NCI-H146 (cell line): ENCODE measurements at places on chromosomes 2 and 18.

GRCh38 chr18:63997041-63997440 lies 27.2 kb downstream of the SERPINB8 start:
- DNase-seq, result no peak

DNA sequence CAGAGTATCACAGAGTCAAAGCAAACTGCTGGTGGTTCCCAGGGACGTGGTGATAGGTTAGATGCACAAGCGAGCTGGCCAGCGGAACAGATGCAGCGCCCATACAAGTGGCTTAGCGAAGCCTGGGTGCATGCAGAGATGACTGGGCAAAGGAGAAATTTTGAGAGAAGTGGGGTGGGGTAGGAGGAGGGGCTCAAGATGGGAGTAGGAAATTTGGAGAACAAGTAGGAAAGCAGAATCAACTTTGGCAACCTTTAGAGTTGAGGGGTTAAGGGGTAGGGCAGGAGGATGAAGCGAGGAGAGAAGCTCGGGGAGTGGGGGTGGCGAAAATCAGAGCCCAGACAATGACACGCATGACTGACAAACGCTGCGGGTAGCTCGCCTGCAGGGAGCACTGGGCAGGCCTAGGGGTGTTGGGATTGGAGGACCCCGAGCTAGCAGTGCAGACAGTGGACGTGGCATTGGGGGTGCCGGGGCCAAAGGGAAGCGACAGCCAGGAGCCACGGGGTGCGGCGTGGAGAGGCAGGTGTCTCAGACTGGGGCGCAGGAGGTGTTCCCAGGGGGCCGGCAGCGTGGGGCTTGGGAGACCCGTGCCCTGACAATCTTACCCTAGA lies 431 bp downstream of the FAM98A start:
- peak; percentile 52 for DNase-seq

GRCh38 chr2:8886202-8886518 lies 48.7 kb upstream of the KIDINS220 start:
- no peak for DNase-seq

DNA sequence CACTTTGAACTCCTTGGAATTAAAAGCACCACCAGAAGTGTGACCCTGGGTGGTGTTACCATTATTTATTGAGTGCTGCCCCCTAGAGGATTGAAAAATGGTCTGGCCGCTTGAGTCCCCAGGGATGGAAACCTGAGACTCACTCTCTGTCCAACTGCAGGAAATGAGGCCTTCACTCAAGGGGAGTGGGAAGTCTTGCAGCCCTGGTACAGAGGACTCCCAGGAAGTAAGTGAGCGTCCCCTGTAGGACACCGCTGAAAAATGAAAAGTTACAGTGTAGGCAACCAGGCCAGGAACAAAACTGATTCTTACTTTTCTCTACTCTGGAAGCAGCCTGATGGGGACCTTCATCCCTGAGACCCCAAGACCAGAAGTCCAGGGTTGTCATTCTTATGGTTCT lies 2.2 kb upstream of the NRP2 start:
- DNase-seq, result peak; percentile 83

GRCh38 chr18:78980777-78981380 lies 1.3 kb downstream of the SALL3 start:
- no peak for DNase-seq

DNA sequence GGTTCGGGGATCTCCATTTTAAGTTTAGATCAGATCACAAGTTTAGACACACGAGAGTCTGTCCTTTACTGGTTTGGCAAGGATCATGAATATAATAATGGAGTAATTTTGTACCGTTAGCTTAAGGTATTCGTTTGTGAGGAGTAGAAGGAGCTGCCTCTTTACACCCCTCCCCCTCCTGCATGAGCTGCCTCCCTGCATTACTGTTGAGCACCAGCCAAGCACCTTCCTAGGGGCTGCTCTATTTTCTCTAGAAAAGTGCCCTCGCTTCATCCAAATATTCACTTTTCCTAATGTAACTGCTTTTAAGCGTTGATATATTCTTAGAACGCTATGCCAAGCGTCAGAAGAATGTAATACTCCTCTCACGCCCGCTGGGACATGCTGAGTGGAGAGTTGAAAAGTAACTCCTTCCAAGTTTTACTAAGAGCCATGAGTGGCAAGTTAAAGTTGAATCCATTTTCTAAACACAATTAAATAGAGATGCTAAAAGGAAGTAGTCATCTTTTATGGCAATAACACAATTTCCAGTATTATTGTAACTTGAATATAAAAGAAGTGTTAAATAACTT lies 25.4 kb upstream of the SCN7A start:
- DNase-seq, result no peak

DNA sequence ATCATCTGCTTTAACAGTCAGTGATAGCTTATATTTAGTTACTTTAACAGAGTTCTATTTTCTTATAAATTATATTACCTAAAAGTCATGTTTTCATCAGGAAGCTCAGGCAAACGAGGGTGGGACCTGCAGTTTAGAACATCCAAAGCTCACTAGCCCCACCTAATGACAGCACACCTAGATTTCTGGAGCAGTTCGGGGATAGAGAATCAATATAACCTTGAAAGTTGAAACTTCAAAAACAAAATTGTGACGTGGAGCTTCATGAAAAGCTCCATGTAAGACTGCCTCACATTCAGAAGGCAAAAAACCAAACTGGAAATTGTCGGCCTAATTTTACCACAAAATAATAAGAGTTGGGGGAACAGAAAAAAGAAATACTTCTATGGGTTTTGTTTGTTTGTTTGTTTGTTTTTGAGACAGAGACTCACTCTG lies 185.9 kb upstream of the CCDC150 start:
- peak; percentile 29 for DNase-seq

GRCh38 chr18:35683021-35683420 lies 101.5 kb downstream of the GALNT1 start:
- DNase-seq, result no peak

DNA sequence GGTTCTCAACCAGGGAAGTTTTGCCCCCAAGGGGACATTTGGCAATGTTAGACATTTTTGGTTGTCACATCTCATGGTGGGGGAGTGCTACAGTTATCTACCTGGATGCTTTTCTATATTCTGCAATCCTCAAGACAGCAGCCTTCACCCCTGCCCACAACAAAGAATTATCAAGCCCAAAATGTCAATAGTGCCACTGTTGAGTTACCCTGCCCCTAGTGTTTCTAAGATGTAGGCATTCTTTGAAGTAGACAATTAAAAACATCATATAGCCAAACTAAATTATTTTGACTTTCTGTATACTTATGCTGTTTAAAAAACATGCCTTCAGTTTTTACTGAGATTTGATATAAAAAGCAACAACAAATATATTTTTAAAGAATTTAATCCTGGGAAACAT lies 48.0 kb downstream of the ABI2 start:
- DNase-seq, result no peak

GRCh38 chr18:74817576-74817975 lies 219.9 kb downstream of the ZNF407 start:
- DNase-seq, result no peak

DNA sequence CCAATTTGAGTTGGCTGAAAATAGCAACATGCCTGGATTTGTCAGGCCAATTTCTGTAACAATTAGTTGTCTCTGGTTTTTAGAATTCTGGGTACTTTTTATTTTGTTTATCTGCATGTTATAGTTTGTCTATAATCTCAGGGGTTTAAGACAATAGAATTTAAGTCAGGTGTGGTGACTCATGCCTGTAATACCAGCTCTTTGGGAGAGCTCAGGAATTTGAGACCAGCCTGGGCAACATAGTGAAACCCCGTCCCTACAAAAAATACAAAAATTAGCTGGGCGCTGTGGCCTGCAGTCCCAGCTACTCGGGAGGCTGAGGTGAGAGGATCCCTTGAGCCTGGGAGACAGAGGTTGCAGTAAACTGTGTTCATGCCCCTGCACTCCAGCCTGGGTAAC lies 114.4 kb upstream of the GLS start:
- DNase-seq, result no peak

DNA sequence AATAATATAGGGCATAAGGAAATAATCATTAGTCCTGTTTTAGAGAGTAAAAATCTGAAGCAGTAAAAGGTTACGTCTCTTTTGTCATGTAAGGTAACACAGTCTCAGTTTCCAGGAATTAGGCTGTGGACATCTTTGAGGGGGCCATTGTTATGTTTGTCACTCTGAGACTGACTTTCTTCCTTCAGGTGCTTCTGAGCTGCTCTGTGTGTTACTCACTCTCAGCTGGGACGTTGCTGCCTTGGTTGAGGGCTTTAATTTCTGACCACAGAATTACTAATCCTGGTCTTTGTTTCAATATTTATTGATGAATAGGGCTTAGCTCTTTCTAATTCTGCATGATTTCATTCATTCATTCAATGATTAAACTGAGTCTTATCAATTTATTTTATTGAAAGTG lies 55.9 kb upstream of the SLC38A11 start:
- no peak for DNase-seq

- no peak for DNase-seq
Measured at GRCh38 chr18:10524507-10525370, 1.1 kb upstream of the NAPG start.

DNA sequence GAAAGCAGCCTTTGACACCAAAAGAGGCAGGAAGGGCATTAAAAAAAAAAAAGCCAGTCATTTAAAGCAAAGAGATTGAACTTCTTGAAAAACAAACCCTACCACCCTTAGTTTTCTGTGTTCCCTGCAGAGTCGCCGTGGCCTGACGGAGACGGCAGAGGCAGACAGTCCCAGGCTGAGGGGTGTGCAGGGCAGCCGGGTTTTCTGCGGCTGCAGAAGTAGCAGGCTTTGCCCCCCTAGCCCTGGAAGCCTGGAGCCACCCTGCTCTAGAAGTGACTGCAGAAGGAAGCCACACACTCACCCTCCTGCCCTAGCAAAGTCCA lies 2.8 kb downstream of the INPP5D start:
- DNase-seq, result no peak

DNA sequence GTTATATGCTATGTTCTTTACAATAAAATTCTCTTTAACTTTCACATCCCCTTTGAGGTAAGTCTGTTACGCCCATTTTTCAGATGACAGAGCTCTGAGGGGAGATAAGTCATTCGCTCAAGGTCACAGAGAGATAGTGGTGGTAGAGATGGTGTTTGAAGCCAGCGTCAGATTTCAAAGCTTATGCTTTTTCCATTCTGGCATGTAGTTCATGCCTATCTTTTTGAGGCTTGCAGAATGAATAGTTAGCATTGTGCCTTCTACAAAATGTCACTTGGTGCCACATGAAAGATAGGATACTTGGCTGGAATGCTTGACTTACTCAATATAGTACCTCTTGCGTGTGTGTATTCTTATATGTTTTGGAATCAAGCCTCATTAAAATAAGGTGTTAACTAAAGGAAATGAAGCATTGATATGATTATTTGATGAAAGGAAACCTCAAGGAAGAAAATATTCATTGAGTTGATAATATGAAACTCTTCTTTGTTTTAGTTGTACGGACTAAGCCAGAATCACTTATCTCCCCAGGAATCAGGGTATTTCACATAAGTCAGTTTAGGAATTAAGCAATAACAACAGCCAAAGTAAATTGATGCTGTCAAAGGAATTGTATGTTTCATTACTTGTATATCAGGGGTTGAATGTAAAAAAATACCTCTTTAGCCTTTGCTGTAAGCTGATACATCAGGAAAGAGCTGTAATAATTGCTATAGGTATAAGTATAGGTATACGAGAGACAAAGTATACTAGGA lies 15.5 kb downstream of the SPATS2L start:
- no peak for DNase-seq

DNA sequence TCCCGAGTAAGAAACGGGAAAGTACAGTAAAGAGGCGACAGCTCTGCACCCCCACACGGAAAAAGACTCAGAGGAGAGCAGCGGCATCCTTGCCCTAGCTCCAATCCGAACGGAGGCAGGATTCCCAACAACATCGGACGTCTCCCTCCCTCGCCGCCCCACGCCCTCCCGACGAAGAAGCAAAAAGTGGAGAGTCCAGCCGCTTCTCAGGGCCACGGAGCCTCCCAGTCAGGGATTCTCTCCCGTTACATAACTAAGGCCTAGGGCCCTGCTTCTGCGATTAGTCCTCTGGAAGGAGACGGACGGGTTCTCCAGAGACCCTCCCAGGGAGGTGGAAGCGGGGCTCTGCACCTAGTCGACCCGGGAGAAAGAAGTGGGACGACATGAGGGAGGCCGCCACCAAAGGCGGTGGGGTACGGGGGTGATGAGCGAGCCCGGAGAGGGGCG lies 587 bp downstream of the SUMO1 start:
- peak; percentile 37 for DNase-seq

- no peak for DNase-seq
Measured at GRCh38 chr2:163248376-163249253, 410.0 kb upstream of the KCNH7 start.

GRCh38 chr2:10524341-10524740 lies 76.2 kb upstream of the ODC1 start:
- no peak for DNase-seq

DNA sequence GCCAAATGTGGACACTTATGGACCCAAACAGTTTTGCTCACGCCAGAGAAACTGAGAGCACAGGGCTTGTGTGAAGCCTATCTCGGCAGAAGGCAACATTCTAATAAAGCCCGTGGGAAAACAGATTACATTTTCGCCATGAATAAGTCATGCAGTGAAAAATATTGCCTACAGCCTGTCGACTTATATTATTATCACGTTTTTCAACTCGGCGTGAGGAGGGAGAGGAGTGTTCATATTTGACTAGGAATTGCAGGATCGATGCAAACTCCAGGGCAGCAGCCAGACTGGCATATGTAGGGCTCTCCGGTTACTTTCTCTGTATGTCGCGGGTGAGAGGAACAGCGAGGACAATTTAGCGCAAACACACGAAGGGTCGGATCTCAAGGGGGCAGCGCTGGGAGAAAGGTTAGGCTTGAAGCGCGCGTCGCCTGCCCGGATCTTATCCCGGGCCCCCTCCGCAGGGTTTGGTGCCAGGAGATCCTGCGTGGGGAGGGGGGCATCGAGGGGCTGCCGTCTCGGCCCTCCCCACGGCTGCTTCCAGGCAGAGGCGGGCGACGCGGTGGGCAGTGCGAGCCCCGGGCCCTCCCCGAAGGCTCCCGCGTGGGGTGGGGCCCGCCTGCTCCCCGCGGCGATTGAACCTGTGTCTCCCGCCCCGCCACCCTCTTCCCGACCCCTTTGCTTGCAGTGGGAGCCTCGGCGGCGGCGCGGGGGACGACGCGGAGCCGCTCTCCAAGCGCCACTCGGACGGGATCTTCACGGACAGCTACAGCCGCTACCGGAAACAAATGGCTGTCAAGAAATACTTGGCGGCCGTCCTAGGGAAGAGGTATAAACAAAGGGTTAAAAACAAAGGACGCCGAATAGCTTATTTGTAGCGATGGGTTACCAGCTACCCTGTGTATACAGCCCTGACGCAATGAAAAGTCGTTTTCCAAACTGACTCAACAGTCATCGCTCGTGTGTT lies 4.4 kb downstream of the ADCYAP1 start:
- peak; percentile 56 for DNase-seq

- DNase-seq, result no peak
Measured at GRCh38 chr2:196528486-196529223, 110.9 kb upstream of the CCDC150 start.
